ENCODE measurements at places on chromosomes 1 and 21.

DNA sequence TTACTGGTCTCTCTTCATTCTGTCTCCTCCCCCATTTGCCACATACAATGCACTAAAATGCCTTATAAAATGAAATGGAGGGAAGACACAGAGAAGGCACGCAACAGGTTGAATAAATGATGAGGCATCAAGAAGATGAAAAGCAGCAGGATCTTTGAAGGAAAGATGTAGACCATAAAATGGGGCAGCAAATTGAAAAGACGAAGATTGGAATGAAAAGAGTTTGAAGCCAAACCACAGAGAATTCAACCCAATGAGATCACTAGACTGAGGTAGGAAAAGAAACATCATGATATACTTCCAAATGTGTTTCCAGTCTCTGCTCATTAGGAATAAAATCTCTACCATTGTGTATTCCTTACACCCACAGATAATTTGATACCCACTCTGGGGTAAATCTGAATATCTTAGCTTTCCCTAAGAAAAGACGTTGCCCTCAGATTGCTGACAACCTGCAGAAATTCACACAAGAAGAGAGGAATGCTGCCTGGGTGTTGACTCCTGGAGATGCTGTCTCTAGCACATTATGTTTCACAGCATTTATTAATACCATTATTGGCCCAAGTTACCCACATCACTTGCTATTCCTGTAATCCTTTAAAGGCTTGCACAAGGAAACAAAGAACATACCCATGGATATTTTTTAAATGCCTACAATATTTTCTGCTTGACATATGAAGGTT lies 230.9 kb downstream of the LTN1 start:
- no peak for DNase-seq

GRCh38 chr1:234216116-234216703 lies 157.0 kb upstream of the COA6 start:
- no peak for DNase-seq

- DNase-seq, result no peak
These were observed 42.0 kb downstream of the UBIAD1 start for GRCh38 chr1:11314959-11315358.

- no peak for DNase-seq
These were observed 357.8 kb upstream of the PTBP2 start for GRCh38 chr1:96363826-96364225.

DNA sequence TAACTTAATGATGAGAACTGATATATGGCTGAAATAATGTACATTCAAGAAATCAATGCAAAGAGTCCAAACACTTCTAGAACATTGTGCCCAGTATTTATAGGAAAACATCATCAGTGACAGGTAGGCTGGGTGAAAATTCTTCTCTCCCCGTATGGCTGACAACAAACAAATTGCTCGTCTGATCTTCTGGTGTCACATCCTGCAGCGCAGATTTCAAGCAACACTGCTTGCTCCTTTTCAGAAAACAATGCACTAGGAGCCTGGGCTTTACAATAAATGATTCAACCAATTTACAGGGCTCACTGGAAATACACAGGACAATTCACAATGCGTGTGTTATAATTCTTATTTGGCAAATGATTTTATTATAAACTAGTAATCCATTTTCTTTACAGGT lies 185.3 kb downstream of the RERE start:
- DNase-seq, result no peak

- peak; percentile 53 for DNase-seq
These were observed 118.7 kb downstream of the GLIS1 start for GRCh38 chr1:53620061-53620855.

GRCh38 chr1:111690306-111690617 lies 48.9 kb downstream of the INKA2 start:
- DNase-seq, result no peak

- DNase-seq, result no peak
These were observed 25.5 kb downstream of the UTS2 start for GRCh38 chr1:7827126-7827955.

- no peak for DNase-seq
These were observed 74.9 kb upstream of the TMPRSS2 start for GRCh38 chr21:41582866-41583265.

DNA sequence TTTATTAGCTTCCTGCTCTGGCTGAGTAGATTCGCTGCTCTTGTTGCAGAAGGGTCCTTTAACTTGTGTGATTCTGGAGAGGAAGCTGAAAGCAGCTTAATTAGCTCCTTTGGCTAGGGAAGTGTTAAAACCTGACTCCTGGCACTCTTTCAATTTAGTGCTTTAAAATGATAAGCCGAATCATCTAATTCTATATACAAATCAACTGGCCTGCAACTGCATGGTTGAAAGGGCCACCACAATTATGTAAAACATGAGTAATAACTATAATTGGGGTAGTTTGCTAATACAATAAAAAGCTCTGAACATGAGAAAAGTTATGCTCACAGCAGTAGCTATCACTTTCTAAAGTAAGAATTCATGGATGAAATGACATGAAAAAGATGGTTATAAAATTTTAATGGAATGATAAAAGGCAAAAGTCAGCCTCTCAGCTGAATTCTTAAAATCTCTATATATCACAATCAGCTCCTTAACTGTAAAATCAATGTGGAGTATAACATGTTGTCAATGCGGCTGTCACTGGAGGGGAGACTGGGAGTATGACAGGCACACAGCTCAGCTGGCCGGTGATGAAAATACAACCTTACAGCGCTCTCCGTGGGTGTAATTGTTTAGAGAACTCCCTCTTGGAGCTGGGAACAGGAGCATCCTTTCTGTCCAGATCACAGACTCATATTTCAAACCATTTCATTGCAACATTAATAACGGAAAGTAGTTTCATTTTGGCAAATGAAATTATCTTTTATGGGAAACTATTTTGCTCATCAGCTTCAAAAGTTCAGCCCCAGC lies 324.4 kb downstream of the KCTD3 start:
- no peak for DNase-seq

DNA sequence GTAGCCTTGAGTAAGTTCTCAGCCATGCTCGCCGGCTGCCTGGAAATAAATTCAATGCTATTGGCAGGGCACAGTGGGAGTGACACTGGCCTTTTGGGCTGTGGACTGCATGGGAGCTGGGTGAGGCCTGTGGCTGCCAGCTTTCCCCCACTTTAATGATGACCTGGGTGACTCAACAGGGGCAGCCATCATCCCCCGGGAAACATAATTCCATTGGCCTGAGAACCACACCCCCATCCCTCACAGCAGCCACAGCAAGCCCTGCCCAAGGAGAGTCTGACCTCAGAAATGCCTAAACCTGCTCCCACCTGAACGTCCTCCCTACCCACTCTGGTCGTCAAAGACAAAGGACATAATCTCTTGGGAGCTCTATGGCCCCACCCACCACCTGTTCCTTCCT lies 384.0 kb downstream of the LTN1 start:
- DNase-seq, result no peak

- no peak for DNase-seq
These were observed 11.3 kb upstream of the IL22RA1 start for GRCh38 chr1:24154215-24154614.

- DNase-seq, result no peak
These were observed 180.2 kb downstream of the PBX1 start for GRCh38 chr1:164739189-164739588.

- no peak for DNase-seq
These were observed 163.2 kb upstream of the COL6A1 start for GRCh38 chr21:45818276-45818903.

DNA sequence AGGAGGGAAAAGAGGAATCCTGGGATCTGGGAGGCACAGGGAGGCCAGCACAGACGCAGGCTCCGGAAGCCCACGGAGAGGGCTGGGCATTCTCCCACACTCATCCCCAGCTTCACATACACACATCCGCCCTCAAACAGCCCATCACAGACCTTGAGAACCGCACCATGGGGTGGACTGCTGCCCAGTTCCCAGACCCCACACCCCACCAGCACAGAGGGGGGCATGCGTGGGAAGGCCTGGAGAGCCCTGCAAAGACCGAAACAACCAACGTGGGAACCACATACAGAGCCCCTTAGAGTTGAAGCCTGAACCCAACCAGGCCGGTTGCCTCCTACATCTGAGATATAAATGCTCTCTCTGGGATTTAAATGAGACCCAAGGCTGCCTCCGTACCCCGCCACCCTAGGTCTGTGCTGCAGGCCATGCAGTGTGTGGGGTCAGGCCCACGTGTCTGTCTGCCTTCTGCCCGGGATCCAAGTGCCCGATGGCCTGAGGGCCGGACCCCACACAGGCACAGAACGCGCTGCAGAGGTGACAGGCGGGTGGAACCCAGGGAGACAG lies 126.2 kb upstream of the COL6A1 start:
- DNase-seq, result peak; percentile 59

DNA sequence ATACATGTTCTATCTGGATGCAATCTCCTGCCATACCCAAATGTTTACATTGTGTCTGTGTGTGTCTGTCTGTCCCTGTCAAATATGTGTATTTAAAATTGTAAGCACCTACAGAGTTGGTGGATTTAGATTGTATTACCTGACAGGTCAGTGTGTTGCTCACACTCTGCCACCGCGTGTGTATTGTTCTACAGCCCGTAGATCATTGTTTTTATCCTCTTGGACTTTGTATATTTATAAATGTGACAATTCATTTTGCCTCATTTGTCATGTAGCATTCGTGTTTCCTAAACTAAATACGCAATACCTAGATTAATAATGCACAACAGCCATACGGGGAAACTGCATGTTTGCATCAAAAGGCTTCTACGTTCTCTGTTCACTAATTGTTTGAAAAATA lies 634 bp downstream of the ALG14 start:
- DNase-seq, result no peak

GRCh38 chr1:44225761-44226160 lies 12.5 kb downstream of the DMAP1 start:
- DNase-seq, result no peak

DNA sequence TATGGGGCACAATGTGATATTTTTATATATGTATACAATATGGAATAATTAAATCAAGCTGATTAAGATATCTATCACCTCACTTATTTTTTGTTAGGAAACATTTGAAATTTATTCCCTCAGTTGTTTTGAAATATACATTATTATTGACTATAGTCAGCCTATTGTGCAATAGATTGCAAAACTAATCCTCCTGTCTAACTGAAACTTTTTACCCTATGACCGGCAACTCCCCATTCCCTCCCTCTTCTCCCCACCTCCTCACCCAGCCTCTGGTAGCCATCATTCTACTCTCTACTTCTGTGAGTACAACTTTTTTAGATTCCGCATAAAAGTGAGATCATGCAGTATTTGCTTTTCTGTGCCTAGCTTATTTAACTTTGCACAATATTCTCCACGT lies 117.7 kb upstream of the SGIP1 start:
- DNase-seq, result no peak

GRCh38 chr1:225451340-225451739 lies 23.5 kb upstream of the LBR start:
- no peak for DNase-seq

- DNase-seq, result no peak
These were observed 1.4 kb upstream of the POFUT2 start for GRCh38 chr21:45289134-45289533.

GRCh38 chr21:28738882-28739281 lies 253.8 kb downstream of the LTN1 start:
- no peak for DNase-seq

GRCh38 chr1:208231881-208232661 lies 12.1 kb downstream of the PLXNA2 start:
- no peak for DNase-seq

DNA sequence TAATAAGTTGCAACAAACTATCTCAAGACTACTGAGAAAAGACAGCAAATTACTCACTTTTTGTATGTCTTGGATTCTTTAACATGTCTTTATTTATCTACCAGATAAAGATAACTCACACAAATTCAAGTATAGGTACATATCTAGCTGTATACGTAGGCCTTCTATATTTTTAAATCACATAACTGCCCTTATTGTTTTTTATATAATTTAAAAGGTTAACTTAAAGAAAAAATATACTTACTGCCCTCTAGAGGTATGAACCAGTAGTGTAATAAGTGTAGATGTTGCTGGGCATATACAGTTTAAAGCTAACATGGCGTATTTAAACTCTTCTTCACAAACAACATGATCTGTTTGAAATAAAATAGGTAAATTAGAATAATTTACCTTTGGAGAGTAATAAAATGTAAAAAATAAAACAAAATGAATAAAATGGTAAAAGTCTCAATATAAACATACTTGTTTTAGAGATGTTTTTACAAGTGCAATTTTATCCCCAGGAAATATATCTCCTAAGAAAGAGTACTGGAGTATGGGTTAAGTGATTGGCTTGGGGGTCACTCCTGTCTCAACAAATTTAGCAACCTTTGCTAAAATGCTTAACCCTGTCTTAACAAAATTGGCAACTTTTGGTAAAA lies 235.2 kb downstream of the KCNT2 start:
- DNase-seq, result no peak

DNA sequence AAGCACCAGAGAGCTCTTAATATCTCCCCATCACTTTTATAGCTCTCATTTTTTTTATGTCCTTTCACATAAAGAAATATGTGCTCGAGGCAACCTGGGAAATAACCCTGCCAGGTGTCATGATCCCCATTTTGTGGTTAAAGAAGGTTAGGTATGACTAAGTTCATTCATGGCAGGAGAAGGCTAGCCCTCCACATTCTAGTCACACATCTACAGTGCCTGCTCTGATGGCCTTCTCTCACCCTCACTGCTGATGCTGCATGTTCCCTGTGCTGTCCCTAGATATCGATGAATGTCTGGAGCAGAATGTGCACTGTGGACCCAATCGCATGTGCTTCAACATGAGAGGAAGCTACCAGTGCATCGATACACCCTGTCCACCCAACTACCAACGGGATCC lies 187.5 kb downstream of the TPR start:
- DNase-seq, result no peak

- no peak for DNase-seq
These were observed 9.6 kb downstream of the RAB42 start for GRCh38 chr1:28601696-28602095.

DNA sequence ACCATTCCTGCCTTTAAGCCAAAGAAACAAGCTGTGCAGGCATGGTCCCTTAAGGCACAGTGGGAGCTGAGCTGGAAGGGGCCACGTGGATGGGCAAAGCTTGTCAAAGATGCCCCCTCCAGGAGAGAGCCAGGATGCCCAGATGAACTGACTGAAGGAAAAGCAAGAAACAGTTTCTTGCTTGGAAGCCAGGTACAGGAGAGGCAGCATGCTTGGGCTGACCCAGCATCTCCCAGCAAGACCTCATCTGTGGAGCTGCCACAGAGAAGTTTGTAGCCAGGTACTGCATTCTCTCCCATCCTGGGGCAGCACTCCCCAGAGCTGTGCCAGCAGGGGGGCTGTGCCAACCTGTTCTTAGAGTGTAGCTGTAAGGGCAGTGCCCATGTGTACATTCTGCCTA lies 1.3 kb upstream of the SLC50A1 start:
- DNase-seq, result no peak

GRCh38 chr1:23563755-23564374 lies 4.6 kb upstream of the ID3 start:
- no peak for DNase-seq

DNA sequence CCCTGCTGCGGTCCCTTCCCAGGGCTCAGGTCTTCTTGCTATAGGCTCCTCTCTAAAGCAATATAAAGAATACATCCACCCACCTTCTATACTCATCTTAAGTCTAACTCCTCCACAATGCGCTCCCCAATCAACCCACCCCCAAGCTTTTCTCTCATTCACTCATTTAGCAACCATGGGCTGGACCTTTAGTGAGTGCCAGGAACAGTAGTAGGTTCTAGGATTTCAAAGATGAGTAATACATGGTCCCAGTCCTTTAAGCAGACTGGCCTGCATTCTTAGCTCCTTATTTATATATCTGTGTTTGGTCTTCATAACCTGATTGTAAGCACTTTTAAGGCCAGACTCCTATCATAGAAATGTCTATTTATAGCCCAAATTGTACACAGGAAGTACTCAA lies 5.9 kb downstream of the CAMK1G start:
- no peak for DNase-seq

GRCh38 chr1:5164158-5164557 lies 509.7 kb downstream of the AJAP1 start:
- no peak for DNase-seq

All from cardiac septum (tissue), 1 donor.